ENCODE measurements at places on chromosomes 13 and 19. TPM values are rescaled to one million over a fixed set of nuclear protein-coding genes. Genes with fewer than 3 reads are reported as not detected.

The TTYH1 gene
- total RNA-seq = not detected

The KLK12 gene
- total RNA-seq = not detected

The N4BP2L2 gene
- total RNA-seq = 58.6 TPM

The THSD1 gene
- total RNA-seq = 4.8 TPM

GRCh38 chr13:31408927-31409326 is 209.2 kb downstream of the B3GLCT start:
- no peak for DNase-seq

DNA sequence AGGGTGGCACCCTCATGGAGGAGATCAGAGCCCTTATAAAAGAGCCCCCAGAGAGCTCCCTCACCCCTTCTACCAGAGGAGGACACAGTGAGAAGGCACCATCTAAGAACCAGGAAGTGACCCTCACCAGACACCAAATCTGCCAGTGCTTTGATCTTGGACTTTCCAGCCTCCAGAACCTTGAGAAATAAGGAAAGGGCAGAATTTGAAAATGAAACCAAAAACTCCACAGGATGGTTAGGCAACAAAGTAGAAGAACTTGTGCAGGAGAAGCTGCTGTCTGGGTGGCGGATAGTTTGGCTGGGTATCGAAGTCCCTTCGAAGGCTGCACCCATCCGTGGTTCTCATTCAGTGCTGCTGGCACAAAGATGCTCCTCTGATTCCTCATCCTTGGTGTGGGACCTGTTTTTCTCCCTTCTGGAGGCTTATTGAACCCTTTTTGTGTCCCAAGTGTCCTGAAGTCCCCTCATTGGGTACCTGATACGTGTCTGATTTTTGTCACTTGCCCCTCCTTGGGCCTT is 130.8 kb downstream of the KDM4B start:
- no peak for DNase-seq

The CYP2F1 gene
- total RNA-seq = not detected

DNA sequence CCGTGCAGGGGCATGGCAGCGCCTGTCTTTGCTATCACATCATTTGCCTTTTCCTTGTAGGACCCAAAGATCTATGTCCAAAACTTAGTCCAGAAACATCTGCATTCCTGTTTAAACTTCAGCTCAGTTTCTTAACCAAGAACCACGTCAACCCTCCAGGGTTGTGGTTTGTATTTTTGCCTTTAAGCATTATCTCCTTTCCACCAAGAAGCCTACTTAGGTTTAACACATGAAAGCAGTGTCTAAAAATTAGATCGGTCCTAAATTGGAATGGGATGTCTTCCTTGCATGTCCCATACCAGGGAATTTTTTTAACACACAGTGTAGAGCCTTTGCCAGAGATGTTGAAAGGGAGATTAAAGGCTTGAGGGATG is 38.8 kb downstream of the DHRS12 start:
- DNase-seq = no peak

The EXOC3L2 gene
- total RNA-seq = not detected

The ONECUT3 gene
- not detected for total RNA-seq

- no peak for DNase-seq
Measured at GRCh38 chr13:58187881-58188280, 556.3 kb downstream of the PCDH17 start.

DNA sequence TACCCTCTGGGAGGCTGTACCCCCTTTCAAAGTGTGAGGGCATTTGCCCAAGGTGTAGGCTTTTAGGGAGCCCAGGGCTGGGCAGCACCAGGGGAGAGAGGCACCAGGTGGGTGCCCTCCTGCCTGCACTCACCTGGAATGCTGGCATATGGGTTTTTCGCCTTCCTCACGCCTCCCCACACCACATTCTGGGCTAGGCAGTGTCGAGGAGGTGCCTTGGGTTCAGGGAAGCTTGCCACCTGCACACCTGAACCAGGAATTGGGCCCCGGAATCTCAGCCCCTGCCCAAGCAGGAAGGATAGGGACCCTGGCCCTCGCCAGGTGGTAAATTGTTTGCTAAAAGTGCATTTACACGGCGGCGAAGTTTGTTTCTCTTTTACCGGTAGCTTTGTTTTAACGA is 5.1 kb upstream of the TSHZ3 start:
- DNase-seq = no peak

DNA sequence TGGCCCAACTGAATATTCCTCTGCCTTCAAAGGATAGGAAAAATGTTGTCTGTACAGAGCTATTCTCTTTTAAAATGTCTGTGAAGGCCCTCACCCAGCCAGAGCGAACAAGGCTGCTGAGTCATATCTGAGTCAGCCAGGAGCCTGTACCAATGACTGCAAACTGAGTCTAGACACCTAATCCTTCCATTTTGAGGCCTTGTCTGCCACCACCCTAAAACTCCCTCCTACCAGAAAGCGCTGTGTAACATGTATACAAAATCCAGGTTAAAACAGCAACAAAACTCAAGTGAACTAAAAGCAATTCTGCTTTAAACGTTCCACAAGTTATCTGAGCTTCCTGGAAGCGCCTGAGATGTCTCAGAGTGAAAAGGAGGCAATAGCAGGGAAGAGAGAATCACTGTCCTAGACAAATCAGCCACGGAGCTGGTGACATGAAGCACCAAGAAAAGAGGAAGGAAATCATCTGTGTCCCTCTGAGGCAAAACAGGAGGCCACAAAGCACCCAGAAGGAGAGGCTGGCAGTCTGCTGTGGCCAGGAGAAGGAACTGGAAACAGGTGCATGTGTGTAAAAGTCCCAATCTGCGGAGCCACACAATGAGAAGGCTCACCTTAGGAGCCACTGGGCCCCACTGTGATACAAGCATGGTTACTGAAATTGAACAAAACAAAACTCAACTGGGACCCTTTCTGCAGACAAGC is 10.2 kb downstream of the DHRS12 start:
- no peak for DNase-seq

- no peak for DNase-seq
Measured at GRCh38 chr19:29777781-29778309, 33.9 kb upstream of the CCNE1 start.

DNA sequence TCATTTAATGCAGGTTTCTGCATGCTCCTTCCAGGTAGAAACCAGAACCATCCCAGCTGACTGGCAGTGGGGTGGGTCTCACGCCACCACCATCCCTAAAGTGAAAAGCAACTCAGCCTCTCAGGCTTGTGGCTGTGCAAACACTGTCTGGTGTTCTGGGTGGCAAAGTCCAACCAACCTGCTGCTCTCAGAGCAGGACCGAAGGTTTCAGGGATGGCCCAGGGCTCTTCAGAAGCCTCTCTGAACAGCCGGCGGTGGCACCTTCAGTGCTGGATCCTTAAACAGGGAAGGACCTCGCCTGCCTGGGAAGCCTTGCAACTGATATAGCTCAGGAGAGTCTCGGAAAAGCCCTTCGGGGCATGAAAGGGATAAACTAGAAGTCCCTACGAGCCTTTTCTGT is 100.8 kb downstream of the COL4A1 start:
- no peak for DNase-seq

GRCh38 chr13:71801781-71802180 is 65.2 kb downstream of the DACH1 start:
- DNase-seq = no peak

GRCh38 chr13:42384265-42384664 is 112.3 kb downstream of the AKAP11 start:
- no peak for DNase-seq

The CEACAM3 gene
- not detected for total RNA-seq

Data from kidney epithelial cell (primary cell).